ENCODE measurements at places on chromosomes 7 and 10. TPM values are rescaled to one million over a fixed set of nuclear protein-coding genes. Genes with fewer than 3 reads are reported as not detected.

- no peak overlapping the region for H3K27ac ChIP-seq
- no peak overlapping the region for H3K4me3 ChIP-seq
- H3K36me3 ChIP-seq, result no peaks in the 10 kb centered on the region
- H3K4me1 ChIP-seq, result peaks cover 13% of the 10 kb centered on the region
These were observed 56.4 kb upstream of the FAM20C start for GRCh38 chr7:135731-136645.

- H3K4me3 ChIP-seq, result peak overlapping the region; percentile 49
- DNase-seq, result no peak
- H3K27ac ChIP-seq, result no peak overlapping the region
- H3K4me1 ChIP-seq, result peaks cover 29% of the 10 kb centered on the region
- H3K36me3 ChIP-seq, result no peaks in the 10 kb centered on the region
- peaks cover 100% of the 10 kb centered on the region for H3K27me3 ChIP-seq
These were observed 587 bp downstream of the HOXA10 start for GRCh38 chr7:27173511-27173955.

DNA sequence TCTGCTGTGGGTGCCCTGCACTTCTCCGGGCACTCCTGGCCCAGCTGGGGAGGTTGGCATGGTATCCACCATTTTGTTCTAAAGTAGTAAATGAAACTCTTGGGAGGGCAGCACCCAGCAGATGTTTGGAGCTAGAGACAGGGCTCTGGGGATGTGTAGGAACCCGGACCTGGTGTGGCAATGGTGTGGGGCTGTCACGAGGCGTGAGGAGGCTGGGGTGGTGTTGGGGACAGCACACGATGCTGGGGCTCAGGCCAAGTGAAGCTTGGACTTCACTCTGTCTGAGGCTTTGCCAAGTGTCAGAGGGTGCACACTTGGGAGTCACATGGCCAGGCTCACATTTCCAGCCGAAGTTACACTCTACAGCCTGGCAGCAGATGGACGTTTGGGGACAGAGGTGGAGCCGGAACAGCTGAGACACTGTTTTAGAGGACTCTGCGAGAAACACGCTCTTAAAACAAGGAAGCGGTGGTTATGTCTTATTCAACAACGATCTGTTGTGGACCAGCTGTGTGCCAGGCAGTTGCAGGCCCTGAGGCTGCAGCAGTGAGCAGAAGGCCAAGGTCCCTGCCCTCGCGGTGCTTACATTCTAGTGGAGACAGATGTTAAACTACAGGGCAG, 118.2 kb downstream of the CUX1 start:
- H3K27ac ChIP-seq, result peak overlapping the region; percentile 71
- H3K4me1 ChIP-seq, result peaks cover 23% of the 10 kb centered on the region
- H3K4me3 ChIP-seq, result no peak overlapping the region
- no peak for DNase-seq

DNA sequence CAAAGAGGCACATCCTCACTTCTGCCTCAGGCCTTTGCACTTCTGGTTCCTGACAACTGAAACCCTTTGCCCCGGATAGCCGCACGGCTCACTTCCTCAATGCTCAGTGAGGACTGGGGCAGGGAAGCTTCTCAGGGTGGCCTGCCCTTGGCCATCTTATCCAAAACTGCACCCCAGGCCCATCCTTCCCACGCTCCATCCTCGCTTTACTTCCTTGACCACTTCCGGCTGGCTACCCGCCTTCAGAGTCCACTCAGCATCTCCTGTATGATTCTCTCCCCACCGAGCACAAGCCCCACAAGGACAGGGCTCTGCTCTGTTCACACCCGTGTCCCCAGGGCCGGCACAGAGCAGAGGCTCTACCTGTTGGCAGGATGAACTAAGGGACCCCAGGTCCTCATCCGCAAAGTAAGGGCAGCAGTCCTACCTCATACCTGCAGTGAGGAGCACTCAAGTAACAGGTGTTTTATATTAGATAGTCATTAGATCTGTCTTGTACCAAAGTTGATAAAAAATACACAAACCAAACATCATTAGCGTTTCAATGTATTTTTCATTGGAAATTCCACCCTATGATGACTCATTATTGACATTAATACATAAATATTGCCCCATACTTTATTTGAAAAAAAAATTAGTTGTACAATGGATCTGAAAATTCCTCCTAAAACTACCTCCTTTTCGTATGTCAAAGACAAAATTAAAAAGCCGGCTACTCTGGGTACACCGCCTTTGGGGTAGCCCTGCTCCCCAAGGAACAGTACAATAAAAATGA, 35.0 kb downstream of the GNA12 start:
- no peaks in the 10 kb centered on the region for H3K27me3 ChIP-seq
- H3K27ac ChIP-seq, result no peak overlapping the region

Gene MACROH2A2
- total RNA-seq, result 32.0 TPM
